KBM-7 (cell line): ENCODE measurements at places on chromosomes 4 and X.

DNA sequence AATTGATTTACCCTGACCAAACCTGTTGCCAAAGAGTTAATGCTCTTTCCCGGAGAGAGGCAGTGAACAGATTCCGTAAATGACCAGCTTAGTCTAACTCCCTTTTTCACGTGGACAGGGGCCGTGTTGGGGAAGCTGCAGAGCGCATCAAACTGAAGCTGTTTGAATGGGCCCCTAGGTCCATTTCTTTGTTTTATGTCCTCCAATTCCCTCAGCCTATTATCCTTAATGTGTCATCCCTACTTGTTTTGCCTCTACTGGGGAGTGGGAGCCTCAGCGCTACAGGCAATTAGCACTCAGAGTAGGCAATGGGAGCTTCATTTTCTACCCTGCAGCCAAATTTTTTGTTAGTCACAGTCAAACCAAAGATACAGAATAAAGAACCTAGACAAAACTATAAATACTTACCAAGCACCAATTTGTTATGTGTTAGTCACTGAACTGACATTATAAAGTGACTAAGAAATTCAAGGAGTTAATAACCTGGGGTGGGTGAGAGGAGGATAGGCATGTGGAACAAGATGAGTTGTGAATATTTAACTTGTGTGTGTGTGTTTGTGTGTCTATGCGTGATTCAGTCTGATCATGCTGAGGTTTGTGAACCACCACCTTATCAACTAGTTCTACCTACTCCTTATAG is 417.4 kb downstream of the PACRGL start:
- no peak for DNase-seq

GRCh38 chr4:88643932-88644331 is 51.7 kb downstream of the HERC3 start:
- DNase-seq: no peak

DNA sequence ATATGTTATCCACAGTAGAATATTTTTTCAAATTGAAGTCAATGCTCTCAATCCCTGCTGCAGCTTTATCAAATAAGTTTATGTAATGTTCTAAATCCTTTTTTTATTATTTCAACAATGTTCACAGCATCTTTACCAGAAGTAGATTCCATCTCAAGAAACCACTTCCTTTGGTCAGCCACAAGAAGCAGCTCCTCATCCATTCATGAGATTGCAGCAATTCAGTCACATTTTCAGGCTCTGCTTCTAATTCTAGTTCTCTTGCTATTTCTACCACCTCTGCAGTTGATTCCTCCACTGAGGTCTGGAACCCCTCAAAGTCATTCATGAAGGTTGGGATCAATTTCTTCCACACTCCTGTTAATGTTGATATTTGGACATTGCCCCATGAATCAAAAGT is 2301.3 kb upstream of the TENM3 start:
- DNase-seq: peak; percentile 23

DNA sequence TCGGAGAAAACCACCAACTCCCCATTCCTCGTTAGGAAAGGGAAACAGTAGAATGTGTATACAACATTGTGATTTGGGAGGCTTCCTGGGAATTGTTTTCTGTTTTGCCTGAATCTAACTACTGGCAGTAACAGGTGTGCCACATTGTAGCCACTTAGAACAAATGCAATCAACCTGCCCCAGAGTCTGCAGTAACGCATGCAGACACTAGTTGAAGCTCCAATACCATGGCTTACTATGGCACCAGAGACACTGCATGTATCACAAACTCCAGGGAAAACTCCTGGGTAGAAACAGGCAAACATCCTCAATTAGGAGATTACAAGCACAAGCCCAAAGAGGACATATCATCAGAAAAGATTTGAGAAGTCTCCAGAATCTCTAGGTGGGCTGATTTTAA is 154.2 kb upstream of the NEIL3 start:
- no peak for DNase-seq

DNA sequence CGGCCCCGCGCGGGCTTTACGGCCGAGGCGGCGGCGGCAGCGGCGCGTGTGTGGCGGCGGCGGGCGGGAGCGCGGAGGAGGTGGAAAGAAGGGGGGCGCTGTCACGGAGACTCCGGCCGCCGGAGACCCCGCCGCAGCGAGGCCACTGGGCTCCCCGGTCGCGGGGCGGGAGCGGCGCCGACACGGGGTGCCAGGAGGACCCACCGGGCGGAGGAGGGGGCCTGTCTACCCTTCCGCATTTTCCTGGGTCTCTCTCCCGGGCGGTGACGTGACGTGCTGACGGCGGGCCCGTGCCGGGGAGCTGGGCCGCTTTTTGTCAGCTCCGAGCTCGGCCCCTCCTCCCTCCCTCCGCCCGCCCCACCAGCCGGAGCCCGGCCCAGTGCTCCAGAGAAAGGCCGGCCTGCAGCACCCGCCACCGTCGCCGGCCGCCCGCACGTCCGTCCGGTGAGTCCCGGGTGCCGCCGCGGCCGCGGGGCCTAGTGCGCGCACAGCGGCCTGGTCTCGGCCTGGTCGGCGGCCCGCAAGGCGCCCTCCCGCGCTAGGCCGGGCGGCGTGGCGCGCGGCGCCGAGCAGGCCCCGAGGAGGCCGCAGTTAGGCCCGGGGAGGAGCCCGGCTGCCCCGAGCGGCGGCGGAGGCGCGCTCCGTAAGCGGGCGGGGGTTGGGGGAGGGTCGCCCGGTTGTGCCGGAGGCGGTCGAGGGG is at the start of gene ZFX:
Gene ZFX (plus strand): TSS at position 379 of the 700 bp plus-strand sequence. CDS start 23,014 bp downstream, outside the sequence.
- DNase-seq: peak; percentile 69

- DNase-seq: no peak
These were observed 39.3 kb downstream of the GATB start for GRCh38 chr4:151721466-151721865.

GRCh38 chr4:133137571-133137970 is 11.5 kb upstream of the PCDH10 start:
- no peak for DNase-seq

DNA sequence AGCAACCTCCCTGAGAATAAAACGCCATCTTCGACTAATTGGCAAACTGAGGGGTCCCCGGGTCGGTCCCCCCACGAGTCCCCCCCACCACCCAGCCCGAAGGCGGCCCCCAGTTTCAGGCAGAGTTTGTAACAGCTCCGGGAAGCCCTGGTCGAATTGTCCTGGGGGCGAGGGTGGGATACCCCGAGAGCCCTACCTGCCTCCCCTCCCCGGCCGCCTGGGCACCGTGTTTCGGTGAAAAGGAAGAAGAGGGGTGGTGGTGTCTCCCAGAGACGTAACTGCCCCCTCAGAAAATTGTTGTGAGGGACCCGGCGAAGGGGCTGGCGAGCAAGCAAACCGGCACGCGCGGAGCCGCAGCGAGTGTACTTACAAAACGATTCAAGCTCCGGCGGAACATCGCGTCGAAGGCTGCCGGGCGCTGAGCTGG is 1.2 kb downstream of the ATP11C start:
- no peak for DNase-seq
